AG20443 (cell line): ENCODE measurements at places on chromosomes 3 and 15.

GRCh38 chr15:61841466-61841865 lies 218.8 kb downstream of the VPS13C start:
- DNase-seq = no peak

GRCh38 chr3:64031540-64032508 lies 8.5 kb upstream of the PSMD6 start:
- no peak for DNase-seq

DNA sequence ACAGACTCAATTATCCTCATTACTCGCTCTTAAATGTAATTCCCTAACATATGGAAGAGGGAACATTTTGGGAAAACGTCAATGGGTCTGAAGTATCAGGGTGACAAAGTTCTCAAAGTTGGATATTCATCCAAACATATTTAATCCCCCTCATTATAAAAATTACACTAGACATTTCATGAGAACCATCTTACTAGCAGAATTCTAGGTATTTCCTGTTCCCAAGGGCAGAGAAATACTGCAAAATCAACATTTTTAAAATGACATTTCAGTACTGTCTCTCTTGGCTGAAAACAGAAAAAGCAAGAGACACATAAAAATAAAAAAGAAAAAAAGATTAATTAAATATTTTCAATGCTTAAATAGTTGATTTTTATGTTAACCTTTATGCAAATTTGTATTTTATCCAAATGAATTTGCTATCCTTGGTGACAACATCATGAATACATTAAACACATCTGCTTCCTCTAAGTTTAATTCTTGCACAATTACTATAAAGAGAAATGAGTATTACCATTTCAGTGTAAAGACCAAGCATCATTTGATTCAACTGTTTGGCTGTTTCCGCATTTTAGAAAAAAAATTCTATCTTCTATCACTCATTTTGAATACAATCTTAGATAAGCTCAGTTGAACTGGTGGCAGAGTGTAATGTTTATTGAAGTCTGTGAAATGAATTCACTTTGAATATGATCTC lies 114.8 kb upstream of the COL8A1 start:
- no peak for DNase-seq

- no peak for DNase-seq
Measured at GRCh38 chr15:63327648-63328421, 50.4 kb downstream of the APH1B start.

- no peak for DNase-seq
Measured at GRCh38 chr3:166123576-166123975, 286.4 kb upstream of the BCHE start.

- DNase-seq = no peak
Measured at GRCh38 chr3:28039234-28039633, 202.2 kb upstream of the CMC1 start.

DNA sequence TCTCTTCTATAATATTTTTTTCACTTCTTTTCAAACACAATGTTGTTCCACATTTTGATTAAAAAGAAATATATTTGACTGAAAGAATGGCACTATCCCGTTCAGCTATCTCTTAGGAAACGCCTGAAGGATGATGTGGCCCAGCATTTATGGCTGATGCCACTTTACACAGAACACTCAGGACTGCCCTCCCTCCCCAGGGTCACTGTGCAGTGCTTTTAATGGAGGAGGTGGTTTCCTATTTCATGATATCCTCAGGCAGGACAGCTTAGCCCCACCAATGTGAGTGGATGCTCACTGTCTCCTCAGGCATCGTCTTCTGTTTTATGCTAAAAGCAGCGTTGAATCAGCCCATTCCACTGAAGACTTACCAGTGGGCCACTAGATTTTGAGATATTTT lies 135.9 kb downstream of the KCNAB1 start:
- DNase-seq = no peak

DNA sequence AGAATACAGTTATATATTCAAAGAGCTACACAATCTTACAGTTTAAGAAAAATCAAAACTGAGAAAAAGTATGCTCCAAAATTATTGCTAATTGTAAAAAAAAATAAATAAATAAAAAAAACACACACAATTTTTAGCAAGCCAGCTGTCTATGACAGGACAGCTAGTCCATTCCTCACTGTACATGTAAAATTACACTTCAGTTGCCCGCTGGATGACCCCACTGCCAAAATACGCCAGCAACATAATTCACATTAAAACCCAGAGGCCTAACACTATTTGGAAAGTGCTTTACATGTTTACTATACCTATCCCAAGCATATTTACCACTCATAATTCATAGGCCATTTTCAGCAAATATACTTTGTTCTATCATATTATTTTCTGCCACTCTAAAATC lies 5.8 kb downstream of the MYO9A start:
- DNase-seq = no peak
